ENCODE measurements at places on chromosomes 11 and 22. TPM values are rescaled to one million over a fixed set of nuclear protein-coding genes. Genes with fewer than 3 reads are reported as not detected.

TRIM51 gene
- not detected for total RNA-seq

RAB38 gene
- not detected for total RNA-seq

SOX10 gene
- not detected for total RNA-seq

FZD4 gene
- 3.0 TPM for total RNA-seq

OR4D5 gene
- not detected for total RNA-seq
